ENCODE measurements at places on chromosomes 16 and 17.
A peak's percentile ranks its signal among the peaks of the same experiment; 100 is the strongest.

DNA sequence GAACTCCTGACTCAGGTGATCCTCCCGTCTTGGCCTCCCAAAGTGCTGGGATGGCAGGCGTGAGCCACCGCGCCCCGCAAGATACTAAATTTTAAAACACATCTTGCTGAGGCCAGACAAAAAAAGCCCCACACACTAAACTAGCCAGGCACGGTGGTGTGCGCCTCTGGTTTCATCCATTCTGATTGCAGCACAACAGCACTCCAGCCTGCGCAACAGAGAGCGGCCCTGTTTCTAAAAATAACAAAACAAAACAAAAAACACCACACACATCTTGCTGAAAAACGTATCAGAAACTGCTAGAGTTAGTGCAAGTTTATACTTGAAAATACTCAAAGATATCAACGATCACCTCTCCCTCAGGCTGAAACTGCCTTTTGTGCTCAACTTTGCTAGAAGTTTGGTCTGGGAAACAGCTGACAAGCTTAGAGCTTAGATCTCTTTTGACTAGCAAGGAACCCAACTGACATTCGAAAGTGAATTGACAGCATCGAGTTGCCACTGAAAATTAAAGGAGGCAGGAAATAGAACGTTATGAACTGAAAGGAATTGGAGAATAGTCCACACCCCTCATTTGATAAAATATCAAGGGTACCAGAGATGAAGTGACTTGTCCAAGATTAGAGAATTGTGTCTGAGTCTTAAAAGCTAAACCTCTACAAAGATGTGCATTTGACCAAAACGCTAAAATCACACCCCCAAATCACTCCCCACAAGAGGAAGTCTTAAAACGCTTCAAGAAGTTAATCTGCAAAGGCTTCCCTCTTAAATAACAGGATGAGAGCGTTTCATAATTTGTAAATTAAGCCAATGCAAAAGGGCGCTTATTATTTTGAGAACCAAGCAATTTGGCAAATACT lies 908 bp downstream of the COG4 start:
- no peak for DNase-seq

DNA sequence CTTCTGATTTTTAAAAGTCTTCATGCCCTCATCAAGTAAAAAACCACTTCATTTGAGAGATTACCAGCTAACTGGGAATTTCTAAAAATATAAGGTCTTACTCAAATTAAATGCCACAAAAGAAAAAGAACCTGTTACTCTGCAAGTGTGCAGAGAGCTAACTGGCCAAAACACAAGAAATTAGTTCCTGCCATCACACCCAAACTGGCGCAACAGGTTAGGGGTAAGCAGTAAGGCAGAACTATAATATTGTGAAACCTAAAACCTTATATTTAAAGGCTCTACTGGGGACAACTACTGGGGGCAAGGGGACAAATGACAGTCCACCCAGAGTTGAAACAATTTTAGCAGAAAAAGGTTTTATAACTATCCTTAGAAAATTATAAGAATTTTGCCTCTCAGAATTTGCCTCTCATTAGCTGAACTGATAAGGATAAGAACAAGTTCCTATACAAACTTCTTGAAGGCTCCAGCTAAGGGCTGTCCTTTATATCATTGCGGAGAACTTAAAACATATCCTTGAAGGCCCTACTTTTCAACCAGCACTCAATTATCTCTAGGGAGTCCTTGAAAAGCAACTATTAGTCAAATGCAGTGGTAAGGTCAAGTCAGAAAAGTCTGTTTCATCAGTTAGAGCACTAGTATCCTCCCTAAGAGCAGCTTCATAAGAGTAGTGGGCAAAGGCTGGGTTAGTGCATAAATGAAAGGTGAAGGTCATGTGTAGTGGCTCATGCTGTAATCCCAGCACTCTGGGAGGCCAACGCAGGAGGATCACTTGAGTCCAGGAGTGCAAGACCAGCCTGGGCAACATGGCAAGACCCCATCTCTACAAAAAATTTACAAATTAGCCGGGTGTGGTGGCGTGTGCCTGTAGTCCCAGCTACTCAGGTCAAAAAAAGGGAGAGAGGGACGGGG lies 31.5 kb downstream of the SMURF2 start:
- no peak for DNase-seq

DNA sequence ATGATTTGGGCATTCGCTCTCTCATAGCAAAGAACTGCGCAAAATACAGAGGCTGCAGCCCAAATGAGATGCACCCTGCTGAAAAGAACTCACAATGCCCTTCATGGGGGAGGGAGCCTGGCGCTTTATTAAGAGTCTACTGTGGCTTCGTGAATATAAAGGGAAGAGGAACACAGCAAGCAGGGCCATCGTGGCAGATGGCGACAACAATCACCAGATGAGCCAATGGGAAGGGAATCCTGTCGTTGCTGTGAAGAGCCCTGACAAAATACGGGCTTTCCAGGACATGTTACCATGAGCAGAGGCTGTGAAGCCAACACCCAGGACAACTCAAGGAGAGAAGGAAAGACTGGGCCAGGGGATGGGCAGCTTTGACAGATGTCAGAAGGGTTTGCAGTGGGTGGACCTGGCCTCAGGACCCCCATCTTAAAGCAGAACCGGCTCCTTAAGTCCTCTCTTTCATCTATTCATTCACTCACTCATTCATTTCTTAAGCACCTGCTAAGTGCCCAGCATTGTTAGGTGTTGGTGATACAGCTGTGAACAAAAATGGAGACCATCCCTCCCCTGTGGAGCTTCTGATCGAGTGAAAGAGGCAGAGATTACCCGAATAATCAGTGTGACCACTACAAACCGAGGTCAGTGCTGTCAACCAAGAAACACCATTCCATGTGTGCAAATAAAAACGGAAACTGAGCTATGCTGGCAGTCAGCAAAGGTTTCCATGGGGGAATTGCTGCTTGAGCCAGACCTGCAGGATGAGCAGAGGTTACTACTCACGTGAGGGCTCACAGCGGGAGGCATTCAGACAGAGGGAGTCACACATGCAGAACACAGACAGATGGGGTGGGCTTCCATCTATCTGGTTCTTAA lies 125.8 kb downstream of the DYNLRB2 start:
- DNase-seq, result no peak

DNA sequence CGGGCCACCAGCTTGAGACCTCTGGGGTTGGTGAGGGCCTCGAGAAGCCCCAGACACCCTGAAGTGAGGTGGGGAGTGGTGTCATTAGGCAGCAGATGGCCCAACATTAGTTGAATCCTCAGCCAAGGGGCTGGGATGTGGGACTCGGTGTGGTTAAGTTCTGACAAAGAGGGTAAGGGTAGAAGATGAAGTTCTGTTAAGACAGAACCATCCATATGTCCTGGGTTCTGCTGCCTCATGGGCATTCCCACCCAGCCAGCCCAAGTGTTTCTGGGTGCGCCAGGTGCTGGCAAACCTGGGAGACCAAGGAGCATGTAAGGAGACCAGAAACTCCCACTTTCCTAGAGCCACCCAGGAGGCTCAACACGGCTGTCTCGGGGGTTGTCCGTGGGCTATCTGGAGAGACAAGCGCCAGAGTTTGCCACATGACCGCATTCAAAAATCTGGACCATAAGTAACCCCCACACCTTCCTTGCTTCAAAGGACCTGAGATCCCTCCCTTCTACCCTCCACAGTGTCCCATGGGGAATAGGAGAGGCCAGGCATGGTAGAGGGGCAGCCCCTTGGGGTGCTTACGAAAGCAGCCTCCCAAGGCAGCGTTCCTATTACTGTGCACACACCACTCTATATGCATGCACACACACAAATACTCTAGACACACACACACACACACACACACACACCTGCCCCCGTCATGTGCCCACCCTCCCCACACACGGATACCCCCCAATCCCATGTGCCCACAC lies 128.7 kb downstream of the C16orf78 start:
- DNase-seq, result no peak

GRCh38 chr16:77780378-77780837 lies 8.0 kb upstream of the VAT1L start:
- peak; percentile 79 for DNase-seq

DNA sequence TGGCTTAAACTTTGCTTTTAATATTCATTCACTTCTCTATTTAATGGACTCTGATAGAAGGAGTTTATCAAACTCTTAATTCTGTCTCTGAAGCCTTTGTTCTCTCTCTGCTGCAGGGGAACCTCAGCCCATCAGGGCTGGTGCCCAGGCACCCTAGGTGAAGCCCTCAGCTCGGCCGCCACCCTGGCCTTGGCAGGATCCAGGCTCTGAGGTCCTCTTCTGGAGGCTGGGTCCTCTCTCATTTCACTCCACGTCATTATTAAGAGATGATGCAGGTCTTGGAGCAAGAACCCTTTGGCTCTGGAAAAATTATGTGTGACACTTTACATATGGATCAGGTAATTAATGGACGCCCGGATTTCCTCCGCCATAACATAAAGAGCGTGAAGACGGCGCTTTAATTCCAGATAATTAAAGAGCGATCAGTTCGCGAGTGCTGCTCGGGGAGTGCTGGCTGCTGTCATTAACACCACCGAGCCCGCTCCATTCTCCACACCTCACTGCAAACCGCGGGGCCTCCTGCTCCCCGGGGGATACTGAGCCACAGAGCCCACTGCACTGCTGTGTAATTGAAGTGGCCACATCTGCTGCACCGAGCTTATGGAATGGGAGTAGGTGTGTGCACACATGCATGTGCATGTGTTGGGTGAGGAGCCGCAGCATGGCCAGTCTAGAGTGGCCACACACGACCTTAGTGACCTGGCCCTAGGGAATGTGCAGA lies 259.4 kb upstream of the TNRC6C start:
- DNase-seq, result no peak

- DNase-seq, result no peak
Measured at GRCh38 chr17:64229815-64230728, 33.0 kb downstream of the TEX2 start.

DNA sequence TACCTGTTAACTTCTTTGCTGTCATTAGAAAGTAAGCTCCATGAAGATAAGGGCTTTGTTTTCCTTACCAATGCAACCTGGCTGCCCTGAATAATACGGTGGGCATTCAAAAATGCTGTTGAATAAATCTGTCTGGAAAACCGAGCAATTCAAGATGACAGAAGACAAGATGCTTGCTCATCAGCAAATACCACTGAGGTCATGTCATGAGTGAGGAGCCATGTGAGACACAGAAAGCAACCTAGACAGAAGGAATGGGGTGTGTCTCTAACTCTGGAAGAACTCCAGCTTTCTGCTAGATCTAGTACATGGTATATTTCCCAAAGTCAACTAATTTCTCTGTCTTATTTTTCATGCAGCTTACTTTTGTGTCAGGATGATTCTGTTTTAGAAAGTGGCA lies 64.2 kb downstream of the STH start:
- peak; percentile 70 for DNase-seq

GRCh38 chr17:69540356-69540755 lies 125.9 kb downstream of the MAP2K6 start:
- DNase-seq, result no peak

DNA sequence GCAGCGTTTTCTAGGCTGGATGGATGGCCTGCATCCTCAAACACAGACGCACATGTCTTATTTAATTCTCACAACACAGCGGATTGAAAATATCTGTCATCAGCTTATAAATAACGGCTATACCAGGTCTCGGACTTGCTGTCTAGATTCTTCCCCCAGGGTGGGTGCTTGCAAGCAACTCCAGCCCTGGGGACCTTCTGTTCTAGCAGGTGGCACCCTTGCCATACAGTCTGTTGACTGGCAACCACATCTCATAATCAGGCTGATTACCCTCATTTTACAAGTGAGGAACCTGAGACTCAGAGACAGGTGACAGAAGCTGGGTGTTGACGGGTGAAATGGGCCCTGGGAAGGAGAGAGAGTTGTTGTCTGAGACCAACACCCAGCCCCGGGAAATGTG lies 16.2 kb upstream of the SEZ6 start:
- no peak for DNase-seq

GRCh38 chr17:80760511-80760911 lies 215.9 kb downstream of the RPTOR start:
- DNase-seq, result no peak

DNA sequence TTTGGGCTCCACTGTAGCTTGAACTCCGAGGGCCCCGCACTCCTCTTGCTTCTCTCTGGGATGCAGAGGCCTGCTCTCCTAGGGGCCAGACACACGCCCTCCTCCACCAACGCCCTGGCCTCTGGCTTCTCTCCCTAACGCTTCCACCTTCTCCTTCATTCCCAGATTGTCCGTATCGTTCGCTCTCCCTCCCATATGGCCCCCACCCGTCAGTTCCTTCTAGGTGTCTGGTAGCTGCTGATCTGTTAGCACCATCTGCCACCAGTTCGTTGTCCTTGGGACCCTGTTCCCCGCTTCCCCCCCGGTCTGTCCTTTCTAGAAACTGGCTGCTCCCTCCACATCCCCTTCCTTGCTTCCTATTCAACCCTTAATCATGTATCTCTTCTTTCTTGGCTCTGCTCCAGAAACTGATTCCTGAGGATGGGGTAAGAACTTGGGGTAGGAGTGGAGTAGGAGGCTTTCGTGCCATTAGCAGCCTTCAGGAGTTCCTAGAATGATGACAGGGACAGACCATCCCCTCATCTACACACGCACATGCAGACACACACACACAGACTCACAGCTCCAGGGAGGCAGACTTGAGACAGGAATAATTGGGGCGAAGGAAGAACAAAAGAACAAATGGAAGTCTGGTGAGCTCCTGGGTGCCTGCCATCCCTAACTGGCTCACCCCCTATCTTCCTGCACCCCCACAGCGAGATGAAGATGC lies 4.3 kb downstream of the ATP1B2 start:
- no peak for DNase-seq

- DNase-seq, result no peak
Measured at GRCh38 chr17:76538281-76538931, 897 bp upstream of the CYGB start.

GRCh38 chr17:48056246-48056745 lies 8.1 kb downstream of the NFE2L1 start:
- no peak for DNase-seq

GRCh38 chr17:44847586-44847985 lies at the start of gene HIGD1B:
HIGD1B (plus strand) TSS chr17:44847883; CDS start chr17:44848153, 270 bp downstream.
- no peak for DNase-seq

GRCh38 chr17:7858522-7858810 lies 663 bp downstream of the CYB5D1 start:
- no peak for DNase-seq

DNA sequence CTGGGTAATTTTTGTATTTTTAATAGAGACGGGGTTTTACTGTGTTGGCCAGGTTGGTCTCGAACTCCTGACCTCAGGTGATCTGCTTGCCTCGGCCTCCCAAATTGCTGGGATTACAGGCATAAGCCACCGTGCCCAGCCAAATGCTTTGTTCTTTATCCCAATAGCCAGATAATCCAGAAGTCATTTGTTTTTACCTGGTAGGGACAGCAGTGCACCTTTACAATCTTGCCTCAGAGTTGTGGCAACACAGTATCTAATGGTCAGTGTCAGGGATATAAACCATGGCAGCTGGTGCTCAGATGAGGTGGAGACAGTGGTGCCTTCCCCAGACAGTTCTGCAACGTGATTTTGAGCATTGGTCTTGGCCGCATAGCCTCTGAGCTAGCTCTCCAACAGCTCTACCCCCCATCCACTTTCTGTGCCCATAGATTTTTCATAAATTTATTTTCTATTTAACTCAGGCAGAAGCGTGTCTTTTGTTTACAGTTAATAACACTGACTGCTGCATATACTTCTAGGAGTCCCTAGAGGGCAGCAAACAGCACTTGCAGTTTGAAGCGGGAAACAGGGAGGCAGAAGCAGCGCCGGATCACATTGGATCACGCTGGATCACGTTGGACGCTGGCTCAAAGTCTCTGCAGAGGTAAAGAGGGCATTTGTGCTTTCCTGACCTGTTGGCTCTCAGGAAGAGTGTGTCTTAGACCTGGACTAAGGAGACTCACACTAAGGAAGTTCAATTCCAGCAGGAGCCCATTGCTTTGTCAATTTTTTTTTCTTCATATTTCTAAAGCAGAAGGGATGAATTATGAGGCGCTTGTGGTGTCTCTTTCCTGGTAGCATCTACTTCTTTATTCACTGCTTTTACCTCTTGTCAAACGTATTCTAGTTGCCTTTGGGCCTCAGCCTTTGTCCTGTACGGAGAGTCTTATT lies 5.1 kb upstream of the GGT6 start:
- DNase-seq, result no peak

All from kidney epithelial cell (primary cell).